ENCODE measurements at places on chromosomes 6 and 20. TPM values are rescaled to one million over a fixed set of nuclear protein-coding genes. Genes with fewer than 3 reads are reported as not detected.

The HLA-DOA gene
- under 0.01 TPM for total RNA-seq

The VWA7 gene
- 0.28 TPM for total RNA-seq

The NOTCH4 gene
- total RNA-seq = 0.85 TPM

The TFAP2A gene
- total RNA-seq = under 0.01 TPM

The RAET1L gene
- total RNA-seq = not detected

The TRIM10 gene
- not detected for total RNA-seq

The LRRN4 gene
- not detected for total RNA-seq

The DDO gene
- total RNA-seq = 1.3 TPM

The PI16 gene
- total RNA-seq = 0.43 TPM

The FAM162B gene
- total RNA-seq = 1.4 TPM

The FOXQ1 gene
- total RNA-seq = 0.14 TPM

The ALDH5A1 gene
- 0.28 TPM for total RNA-seq

The MOG gene
- total RNA-seq = not detected
